NCI-H187 (cell line): ENCODE measurements at places on chromosomes 5 and 9.

DNA sequence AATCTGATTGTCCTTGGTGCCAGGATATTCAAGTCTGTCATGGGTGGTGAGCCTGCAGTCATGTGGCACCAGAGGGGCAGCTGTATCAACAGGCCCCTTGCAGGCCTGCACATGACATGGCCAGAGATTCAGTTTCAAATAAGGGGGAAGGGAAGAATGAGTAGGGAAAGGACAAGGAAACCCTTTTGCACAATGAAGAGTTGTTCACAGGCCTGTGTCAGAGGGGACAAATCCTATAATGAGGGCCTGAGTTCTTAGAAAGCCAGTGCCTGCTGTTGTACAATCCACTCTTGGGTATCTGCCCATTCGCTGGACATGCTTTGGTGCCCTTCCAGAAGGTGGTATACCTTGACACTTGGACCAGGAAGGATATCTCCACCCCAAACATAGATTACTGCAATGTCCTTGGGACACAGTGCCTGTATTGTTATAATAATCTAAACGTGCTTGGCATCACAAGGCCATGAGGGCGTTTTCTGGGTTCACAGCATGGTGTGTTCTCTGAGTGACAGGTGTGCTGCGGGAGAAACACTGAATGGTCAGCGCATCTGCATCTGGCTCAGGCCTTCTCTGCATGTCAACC lies 1.9 kb upstream of the TMEM171 start:
- no peak for DNase-seq

DNA sequence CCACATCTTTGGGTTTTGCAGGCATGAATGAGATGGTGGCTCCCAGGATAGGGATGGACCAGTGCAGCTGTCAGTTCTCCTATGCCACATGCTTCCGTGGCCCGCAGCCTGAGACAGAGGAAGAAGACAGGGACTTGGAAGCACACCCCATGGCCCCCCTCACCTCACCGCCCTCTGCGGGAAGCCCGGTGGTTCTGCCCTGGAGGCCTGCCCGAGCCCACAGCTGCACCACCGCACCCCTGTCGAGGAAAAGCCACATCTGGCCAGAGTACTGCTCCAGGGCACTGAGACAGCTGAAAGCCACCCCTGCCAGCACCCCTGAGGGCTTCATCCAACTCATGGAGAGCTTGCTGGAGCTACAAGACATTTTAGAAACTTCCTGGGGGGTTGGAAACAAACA lies 7.6 kb upstream of the TRMT10B start:
- no peak for DNase-seq

- DNase-seq: no peak
Measured at GRCh38 chr5:150575745-150576448, 64.6 kb upstream of the SYNPO start.

- DNase-seq: no peak
Measured at GRCh38 chr5:65647941-65648340, 23.1 kb downstream of the SHLD3 start.

DNA sequence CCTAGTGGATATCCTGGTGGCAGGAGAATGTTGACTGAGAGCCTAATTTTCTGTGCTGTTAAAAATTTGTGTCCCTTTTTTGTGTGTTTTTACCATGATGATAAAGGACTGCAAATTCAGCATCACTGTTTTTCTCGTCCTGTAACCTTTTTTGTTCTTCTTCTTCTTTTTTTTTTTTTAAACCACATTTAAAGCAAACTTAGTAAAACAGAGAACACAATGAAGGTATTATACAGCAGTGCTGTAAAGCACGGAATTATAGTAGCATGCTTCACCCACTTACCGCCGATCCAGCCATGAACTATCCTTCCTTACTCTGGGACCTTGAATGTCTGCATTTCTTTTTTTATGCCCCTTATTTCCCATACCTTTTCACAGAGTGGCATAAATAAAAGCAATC lies 280.0 kb downstream of the ARHGAP26 start:
- DNase-seq: no peak

DNA sequence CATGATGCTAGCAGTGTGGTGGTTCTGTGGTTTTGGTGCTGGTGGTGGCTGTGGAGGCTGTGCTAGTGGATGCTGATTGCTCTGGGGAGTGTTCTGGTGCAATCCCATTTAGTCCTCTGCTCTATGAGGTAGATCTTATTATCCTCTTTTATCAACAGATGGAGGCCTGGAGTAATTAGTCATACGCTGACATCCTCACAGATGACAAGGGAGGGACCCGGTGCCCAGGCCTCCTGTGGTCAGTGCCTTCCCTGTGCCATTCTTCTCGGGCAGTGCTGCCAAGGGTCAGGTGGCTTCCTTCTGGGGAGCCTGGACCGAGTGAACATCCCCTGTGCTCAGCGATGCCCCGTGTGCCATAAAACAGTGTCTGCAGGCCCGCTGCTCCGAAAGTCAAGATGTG lies 74.5 kb downstream of the COL5A1 start:
- no peak for DNase-seq
